DMS79 treated with DMSO at 0.1 percent for 48 hours (cell line): ENCODE measurements at places on chromosomes 2 and 18.

GRCh38 chr2:98374286-98374685 is 28.0 kb downstream of the CNGA3 start:
- no peak for DNase-seq

DNA sequence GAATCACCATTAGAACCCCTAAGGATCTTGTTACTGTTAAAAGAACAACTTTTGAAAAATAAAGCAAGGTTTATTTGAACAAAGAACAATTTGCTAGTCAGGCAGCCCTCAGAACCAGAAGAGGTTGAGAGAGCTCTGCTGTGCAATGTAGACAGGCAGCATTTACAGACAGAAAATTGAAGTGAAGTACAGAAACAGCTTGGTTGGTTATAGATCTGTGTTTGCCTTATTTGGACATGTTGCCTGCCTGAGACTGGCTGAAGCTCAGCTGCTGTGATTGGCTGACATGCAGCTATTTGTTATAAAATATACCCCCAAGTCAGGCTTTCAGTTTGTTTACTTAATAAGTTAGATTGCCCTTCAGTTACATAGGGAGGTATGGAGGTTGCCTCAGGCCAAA is 12.5 kb downstream of the MSTN start:
- DNase-seq: no peak

DNA sequence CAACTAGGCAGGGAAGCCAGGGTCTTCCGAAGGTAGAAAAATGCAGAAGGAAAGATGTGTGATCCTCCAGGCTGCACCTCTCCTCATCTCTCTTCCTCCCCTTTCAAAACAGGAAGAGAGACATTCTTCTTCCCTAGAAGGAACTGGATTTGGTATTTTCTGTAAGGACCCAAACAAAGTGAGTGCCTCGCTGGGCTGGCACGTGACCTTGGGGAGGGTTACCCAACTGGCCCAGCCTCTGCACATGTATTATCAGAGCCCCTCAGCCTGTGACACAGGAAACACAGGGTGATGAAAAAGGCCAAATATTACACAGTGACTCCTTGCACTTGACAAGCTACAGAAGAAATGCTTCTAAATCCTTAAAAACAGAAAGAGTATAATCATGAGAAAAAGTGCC is 2.3 kb downstream of the HJURP start:
- no peak for DNase-seq

- peak; percentile 83 for DNase-seq
These were observed 858 bp downstream of the KCNS3 start for GRCh38 chr2:17879137-17879912.

- DNase-seq: no peak
These were observed 16.2 kb upstream of the PDE11A start for GRCh38 chr2:178088774-178089270.

- DNase-seq: no peak
These were observed 15.6 kb upstream of the INO80C start for GRCh38 chr18:35513181-35513936.

DNA sequence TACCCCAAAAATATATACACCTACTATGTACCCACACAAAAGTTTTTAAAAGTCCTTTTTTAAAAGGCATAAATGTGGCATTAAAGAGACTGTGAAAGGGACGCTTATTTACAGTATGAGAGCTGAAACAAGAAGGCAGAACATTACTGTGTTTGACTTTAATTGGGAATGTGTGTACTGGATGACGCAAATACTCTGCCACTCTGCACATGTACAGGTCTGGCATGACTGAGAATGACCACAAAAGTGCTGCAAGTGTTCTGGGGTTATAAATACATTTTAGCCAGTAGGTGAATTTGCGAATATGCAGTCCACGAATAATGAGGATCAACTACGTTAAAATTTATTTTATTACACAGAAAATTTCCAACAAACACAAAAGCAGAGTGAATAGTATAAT is 11.4 kb downstream of the DARS1 start:
- no peak for DNase-seq

GRCh38 chr2:177533253-177533652 is 140.7 kb downstream of the AGPS start:
- DNase-seq: no peak
